ENCODE measurements at places on chromosomes 12 and 14. TPM values are rescaled to one million over a fixed set of nuclear protein-coding genes. Genes with fewer than 3 reads are reported as not detected.

The AKAP6 gene
- 0.83 TPM for total RNA-seq

The DHH gene
- total RNA-seq = 0.16 TPM

The MYO1A gene
- 1.4 TPM for total RNA-seq

The AHNAK2 gene
- total RNA-seq = not detected

The FRMD6 gene
- 3.5 TPM for total RNA-seq

The FAM222A gene
- total RNA-seq = 1.9 TPM

The RDH5 gene
- total RNA-seq = 12.0 TPM

The HOXC6 gene
- not detected for total RNA-seq

The ZNF385A gene
- total RNA-seq = 0.55 TPM

The CMA1 gene
- total RNA-seq = 0.52 TPM

The RNASE3 gene
- total RNA-seq = not detected

The SERPINA1 gene
- not detected for total RNA-seq

The ERP27 gene
- total RNA-seq = 7.9 TPM

Measured in activated CD8-positive, alpha-beta T cell treated with anti-CD3 and anti-CD28 coated beads, Interleukin-2, amount 10 ng/mL, durations not matched to agents 7 days and 5 days (primary cell).